Right ventricle myocardium inferior (tissue), 1 donor: ENCODE measurements at places on chromosomes 2 and 18. TPM values are rescaled to one million over a fixed set of nuclear protein-coding genes. Genes with fewer than 3 reads are reported as not detected.

AMER3 gene
- not detected for total RNA-seq

LIMS2 gene
- 260 TPM for total RNA-seq

SCN9A gene
- 1.8 TPM for total RNA-seq

DNA sequence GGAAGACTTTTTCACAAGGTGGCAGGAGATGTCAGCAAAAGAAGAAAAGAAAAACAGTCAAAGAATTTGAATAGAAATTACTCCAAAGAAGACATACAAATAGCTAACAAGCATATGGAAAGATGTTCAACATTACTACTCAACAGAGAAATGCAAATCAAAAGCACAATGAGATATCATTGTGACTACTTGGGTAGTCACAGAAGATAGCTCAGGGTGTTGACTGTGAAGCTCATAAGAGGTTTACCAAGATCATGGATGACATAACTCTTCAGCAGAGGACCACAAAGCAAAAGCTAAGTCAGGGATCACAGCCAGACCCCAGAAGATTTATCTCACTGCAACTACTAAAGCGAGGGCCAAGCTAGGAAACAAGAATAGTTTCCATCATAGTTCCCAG is 53.0 kb upstream of the TANK start:
- no peak for DNase-seq

STARD6 gene
- not detected for total RNA-seq

DNA sequence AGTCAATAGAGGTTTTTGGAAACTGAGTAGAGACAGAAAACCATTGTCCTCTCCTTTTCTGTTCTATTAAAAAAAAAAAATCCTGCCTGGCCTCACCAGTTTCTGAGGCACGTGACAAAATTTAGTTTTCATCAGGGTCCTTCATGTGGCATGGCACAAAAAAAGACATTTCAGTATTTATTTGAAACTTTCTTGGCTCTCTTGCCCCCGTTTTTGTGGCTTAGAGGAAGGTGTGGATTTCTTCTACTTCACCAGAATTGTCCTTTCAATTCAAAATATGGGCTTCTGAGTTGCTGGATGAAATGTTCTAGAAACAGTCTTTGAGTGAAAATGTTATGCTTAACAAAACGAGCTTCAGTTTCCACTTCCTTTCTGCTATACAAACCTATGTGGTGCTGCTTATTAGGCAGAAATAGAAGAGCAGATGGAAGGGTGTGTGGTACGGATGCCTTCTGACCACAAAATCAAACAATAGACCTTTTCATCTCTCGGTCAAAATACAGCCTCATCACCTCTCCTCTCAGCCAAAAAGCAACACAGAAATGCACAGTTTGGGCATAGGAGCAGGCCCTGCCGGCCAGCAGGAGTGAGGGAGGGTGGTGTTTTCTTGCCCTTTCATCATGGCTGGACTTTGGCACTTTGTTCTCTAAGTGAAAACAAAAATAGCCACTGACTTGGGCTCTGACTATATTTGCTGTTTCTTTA is 89.2 kb downstream of the SH3RF3 start:
- no peak for DNase-seq

ANKRD44 gene
- 10.5 TPM for total RNA-seq

GRCh38 chr18:76126327-76126726 is 368.7 kb downstream of the ZNF516 start:
- no peak for DNase-seq

- no peak for DNase-seq
These were observed 41.4 kb downstream of the B4GALT6 start for GRCh38 chr18:31643003-31643402.

DNA sequence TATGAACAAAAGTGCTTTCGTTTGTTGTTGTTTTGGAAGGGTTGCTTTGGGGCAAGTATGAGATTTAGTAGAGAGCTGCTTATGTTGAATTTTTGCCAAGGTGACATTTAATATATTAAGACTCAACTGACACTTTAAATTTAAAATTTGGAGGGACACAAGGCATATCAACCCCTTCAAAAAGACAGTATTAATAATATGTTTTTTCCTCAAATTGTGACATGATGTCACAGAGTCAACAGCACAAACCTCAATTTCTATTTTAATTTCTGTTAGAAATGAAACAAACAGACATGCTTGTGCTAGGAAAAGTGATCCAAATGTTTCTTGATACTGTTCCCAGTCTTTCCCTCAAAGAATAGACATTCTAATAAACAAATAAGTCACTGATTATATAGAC is 218.9 kb downstream of the CYRIA start:
- DNase-seq: no peak

CNGA3 gene
- not detected for total RNA-seq

GRCh38 chr2:12300927-12301326 is 415.8 kb upstream of the TRIB2 start:
- DNase-seq: no peak

- DNase-seq: no peak
These were observed 179.7 kb downstream of the MREG start for GRCh38 chr2:215833531-215834162.

GRCh38 chr18:59140302-59140885 is 710 bp downstream of the SEC11C start:
- no peak for DNase-seq

DNA sequence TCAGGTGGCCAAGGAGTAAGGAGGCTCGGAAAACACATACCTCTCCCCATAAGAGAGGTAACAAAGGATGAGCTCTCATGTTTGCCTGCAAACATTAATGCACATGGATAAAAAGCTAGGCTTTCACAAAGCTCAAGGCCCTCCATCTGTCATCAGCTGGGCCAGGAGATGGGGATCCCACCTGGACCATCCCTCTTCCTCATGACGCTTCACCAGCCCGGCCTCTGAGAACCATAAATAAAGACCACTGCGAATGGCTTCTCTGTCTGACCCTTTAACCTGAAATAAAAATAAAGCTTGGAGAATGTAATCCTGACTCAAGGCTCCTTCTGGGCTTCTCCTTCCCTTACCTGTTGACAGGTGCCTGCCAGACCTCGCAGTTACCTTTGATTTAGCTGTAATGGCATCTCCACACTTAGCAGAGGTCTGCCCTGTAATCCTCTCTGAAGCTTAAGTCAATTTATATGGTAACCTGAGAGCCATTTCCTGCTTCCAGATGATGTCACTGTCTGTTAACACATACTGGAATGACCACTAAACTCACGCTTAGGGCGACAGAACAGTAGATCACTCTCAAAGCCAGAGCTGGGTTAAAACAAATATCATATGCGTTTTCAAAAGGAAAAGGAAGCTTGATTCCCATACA is 29.3 kb upstream of the FOXI3 start:
- DNase-seq: no peak

GRCh38 chr18:62435435-62436031 is 87.3 kb upstream of the ZCCHC2 start:
- DNase-seq: no peak

PTH2R gene
- not detected for total RNA-seq

GRCh38 chr2:240277073-240277806 is 136.8 kb upstream of the OTOS start:
- DNase-seq: no peak

DNA sequence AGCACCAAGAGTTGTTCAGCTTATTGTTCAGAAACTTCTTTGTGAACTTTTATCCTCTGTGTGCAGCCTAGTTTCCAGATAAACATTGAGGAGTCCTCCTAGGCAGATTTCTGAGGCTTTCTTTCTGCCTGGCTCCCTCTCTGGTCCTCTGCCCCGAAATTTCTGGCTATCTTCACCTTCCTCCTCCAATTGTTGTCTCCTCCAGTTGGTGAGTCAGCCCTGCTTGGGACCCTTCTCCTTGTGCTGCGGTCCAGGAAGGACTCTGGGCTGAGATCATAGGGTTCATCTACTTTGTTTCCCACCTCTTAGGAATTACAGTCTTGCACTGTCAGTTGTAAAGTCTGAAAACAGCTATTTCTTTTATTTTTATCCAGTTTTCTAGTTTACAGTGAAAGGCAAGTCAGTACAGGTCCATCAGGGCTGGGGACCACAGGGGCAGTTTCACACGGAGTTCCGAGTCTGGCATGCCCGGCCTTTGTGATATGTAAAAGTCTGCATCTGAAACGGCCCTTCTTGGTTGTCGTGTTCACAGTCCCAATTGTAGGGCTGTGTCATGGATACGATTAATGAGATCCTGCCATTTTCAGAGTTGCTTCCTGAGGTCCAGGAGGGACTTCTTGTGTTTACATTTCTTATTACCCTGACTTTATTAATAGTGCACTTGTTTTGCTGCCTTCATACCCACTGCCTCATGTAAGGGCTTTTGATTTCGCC is 100.8 kb downstream of the SMC6 start:
- no peak for DNase-seq

DNA sequence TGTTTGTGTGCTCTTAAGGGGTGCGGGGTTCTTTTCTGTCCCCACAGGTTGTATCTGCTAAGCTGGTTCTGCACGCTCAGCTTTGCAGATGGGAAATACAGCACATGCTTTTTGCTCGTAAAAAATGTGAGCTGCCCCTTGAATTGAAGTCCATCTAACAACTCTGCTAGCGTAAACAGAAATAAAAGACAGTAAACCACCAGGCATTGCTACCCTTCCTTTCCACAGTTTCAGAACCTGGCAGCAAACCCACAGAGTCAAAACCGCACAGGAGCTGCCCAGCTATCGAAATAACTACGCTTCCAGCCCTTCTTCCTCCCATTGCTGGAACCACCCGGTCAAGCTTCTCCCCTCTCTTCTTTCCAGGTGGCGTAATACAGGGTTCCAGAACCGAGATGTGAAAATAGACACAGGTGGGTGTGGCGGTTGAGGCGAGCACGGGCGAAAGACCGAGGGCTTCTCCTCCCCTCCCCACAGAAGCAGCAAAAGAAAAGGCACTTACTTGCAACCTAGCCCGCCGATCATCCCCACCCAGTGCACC is 479 bp downstream of the SCN9A start:
- no peak for DNase-seq

- DNase-seq: no peak
These were observed 168.0 kb downstream of the SPP2 start for GRCh38 chr2:234218266-234219045.

DNA sequence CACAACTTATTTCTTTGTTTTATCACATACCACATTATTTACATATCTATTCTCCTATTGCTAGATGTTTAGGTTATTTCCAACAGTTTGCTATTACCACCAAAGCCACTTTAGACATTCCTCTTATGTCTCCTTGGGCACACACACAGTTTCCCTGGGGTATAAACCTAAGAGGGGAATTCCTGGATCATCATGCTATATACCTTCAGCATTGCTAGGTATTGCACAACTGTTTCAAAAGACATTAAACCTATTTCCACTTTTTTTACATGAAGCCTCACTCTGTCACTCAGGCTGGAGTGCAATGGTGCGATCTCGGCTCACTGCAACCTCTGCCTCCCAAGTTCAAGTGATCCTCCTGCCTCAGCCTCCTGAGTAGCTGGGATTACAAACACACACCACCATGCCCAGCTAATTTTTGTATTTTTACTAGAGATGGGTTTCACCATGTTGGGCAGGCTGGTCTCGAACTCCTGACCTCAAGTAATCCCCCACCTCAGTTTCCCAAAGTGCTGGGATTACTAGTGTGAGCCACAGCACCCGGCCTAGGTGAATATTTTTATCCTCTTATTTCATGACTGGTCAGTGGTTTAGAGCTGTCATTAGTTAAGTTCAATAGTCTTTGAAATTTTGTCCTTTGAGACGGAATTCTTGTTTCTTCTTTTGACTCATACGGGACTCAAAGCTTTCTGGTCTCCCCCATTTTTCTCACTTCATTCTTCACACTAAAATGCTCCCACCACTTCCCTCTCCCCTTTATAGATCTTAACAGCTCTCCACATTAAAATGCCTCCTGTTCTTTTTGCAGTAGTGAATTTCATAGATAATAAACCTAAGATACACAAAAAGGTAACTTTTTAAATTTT is 30.3 kb downstream of the SULT1C4 start:
- no peak for DNase-seq

DNA sequence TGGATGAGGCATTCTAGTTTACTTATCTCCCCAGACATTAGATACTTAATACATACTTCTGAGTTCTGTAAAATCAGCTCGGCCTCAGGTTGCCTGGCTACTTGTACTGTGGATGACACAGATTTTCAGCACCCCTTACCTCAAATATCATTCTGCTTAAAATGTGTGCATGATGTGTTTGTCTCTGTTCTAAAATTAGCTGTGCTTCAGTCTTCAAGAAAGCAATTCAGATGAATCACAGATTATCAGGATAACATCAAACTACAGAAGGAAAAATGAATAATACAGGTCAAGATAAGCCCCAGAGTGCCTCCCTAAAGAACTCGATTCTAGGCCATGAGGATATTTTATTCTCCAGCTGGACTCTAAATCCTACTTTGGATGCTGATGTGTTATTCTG is 21.3 kb upstream of the MAPRE2 start:
- no peak for DNase-seq

RAB27B gene
- total RNA-seq: 0.08 TPM

- DNase-seq: no peak
These were observed 49.3 kb upstream of the ANKRD44 start for GRCh38 chr2:197359859-197360258.

DNA sequence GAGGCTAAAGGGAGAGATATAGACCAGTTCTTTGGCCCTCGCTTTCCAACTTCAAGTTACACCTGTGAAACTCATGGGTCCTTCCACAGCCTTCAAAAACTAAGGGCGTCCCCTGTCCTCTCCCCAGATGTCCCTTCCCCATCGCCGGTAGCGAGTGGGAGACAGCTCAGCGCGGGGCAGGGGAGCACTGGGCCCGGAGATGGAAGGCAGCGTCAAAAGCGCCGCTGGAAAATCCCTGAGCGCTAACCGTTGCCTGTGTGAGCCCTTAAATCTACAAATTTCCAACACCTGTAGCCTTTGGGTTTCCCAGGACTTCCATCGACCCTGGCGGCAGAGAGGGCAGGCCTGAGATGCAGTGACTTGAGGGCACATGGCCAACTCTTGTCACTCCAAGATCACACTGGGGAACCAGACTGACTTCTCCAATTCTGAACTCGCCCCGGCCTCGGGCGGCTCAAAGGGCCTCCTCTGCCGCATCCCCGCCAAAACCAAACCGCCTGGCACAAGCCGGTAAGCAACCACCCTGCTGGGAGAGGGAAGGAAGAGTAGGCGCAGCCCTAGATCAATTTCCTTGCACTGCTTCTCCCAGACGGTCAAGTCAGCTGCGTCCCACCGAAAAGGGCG is 879 bp upstream of the EPAS1 start:
- DNase-seq: peak; percentile 82
